ENCODE measurements at places on chromosomes 11 and 22.

DNA sequence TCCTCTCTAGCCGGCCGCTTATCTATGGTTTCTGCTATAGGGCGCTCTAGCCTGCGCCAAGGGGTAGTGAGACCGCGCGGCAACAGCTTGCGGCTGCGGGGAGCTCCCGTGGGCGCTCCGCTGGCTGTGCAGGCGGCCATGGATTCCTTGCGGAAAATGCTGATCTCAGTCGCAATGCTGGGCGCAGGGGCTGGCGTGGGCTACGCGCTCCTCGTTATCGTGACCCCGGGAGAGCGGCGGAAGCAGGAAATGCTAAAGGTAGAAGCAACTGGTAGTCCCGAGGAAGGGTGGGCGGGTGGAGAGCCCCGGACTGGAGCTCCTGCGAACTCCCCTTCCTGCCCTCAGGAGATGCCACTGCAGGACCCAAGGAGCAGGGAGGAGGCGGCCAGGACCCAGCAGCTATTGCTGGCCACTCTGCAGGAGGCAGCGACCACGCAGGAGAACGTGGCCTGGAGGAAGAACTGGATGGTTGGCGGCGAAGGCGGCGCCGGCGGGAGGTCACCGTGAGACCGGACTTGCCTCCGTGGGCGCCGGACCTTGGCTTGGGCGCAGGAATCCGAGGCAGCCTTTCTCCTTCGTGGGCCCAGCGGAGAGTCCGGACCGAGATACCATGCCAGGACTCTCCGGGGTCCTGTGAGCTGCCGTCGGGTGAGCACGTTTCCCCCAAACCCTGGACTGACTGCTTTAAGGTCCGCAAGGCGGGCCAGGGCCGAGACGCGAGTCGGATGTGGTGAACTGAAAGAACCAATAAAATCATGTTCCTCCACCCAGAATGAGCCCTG, at the start of the genes LBHD1 and UQCC3:
Gene LBHD1, minus strand, starts transcription at position 660 of the 782 bp plus-strand sequence. CDS start 2,236 bp downstream, outside the sequence.
Gene UQCC3, plus strand, starts transcription at position 66 of the 782 bp plus-strand sequence. Its CDS starts 73 bp downstream, at position 139.
- DNase-seq = peak; percentile 62

DNA sequence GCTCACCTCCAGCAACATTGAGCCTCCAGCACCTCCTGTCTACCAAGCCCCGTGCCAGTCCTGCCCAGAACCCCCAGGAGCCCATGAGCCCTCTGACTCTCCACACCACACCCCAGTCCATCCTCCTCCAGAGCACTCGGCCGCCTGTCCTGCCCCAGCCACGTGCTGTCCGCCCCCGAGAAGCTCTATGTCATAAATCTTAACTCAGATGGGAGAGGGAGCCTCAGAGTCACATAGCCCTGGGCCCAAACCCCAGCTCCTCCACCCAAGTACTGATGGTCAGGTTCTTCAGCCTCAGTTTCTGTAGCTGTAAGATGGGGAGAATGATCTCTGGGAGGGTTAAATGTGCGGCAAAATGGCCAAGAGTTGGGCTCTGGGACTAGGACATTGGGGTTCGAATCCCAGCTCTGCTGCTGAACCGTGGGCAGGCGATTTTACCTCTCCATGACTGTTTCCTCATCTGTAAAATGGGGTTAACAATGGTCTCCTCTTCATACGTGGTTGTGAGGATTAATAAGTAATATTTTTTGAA, 27.8 kb downstream of the CYTH4 start:
- no peak for DNase-seq

GRCh38 chr11:87740968-87741367, 434.3 kb downstream of the RAB38 start:
- no peak for DNase-seq

GRCh38 chr11:117529816-117530215, 202.2 kb downstream of the CEP164 start:
- no peak for DNase-seq

DNA sequence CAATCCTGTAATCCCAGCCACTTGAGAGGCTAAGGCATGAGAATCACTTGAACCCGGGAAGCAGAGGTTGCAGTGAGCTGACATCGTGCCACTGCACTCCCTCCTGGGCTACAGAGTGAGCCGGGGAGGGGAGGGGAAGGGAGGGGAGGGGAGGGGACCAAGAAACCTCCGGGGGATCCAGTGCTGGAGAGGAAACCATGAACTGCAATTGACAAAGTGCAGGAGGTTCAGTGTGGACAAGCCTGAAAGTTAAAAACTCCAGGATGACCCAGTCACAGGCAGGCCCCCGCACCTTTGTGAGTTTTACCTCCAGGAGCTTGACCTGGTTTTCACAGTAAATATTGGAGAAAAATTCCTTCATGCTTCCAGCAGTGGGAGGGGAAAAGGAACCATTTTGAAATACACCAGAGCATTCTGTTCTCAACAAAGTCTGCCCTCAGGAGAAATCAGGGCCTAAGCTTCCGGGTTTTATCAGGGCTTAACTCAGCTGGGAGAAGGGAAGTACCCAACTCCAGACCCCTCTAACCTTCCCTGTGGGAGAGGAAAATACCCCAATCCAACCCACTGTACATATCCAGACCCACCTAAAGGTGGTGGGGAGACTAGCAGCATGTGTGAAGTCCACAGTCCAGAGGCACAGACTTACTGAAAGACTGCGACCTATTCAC, 15.5 kb upstream of the ZFTA start:
- no peak for DNase-seq

GRCh38 chr11:88979641-88980040, 86.1 kb downstream of the GRM5 start:
- no peak for DNase-seq

DNA sequence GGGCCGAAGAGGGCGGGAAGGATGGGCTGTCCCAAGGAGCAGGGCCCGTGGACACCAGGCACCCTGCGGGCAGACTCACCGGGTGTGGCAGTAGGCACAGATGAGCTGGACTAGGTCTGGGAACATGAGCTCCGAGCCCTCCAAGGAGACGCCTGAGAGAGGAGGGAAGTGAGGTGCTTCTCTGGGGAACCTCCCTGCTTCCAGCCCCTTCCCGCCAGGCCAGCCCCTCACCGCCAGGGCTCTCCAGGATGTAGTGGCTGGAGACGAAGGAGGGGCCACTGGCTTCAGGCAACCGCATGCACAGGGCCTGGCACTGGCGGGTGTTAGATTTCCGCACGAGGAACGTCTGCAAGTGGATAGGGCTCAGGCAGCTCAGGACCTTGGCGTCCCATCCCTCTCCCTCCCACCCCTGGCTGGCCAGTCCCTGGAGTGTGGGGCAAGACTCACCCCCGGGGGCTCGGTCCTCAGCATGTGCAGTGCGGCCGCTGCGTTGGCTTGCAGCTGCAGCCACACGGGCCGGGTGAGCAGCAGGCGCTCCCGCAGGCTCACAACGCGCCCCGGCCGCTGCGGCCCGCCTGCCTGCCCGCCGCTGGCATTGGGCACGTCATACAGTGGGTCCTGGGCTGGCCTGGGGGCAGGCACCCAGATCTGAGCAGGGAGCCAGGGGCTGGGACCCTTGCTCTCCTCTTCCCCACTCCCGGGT, 552 bp downstream of the RIN1 start:
- DNase-seq = peak; percentile 51

DNA sequence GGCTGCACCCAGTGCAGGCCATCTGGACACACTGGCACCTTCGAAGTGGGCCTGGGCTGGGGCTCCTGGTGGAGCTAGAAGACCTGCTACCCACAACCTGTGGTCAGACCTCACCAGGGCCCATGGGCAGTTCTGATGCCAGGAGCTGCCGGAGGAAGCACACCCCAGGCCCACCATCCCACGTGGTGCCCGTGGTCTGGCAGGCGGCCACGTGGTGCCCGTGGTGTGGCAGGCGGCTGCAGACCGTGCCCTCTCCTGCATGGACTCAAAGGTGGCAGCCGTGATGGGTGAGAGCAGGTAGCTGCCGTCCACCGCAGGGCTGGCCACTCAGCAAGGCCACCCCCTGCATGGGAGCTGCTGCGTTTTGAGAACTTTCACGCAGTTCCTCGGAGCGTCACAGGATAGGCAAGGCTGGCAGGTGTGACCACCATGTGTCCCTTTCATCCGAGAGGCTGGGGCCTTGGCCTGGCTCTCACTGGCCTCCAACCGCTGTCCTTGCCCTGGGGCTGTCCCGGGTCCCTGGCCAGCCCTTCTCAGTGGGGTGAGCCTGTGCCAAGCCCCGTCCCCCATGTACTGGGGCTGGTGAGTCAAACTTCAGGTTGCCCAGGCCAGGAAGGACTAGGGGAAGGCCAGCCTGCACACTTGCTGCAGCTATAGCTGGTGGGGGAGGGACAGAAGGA, 3.9 kb upstream of the IL17REL start:
- DNase-seq = no peak

- peak; percentile 3 for DNase-seq
Measured at GRCh38 chr11:95788921-95789505, 569 bp downstream of the FAM76B start.

DNA sequence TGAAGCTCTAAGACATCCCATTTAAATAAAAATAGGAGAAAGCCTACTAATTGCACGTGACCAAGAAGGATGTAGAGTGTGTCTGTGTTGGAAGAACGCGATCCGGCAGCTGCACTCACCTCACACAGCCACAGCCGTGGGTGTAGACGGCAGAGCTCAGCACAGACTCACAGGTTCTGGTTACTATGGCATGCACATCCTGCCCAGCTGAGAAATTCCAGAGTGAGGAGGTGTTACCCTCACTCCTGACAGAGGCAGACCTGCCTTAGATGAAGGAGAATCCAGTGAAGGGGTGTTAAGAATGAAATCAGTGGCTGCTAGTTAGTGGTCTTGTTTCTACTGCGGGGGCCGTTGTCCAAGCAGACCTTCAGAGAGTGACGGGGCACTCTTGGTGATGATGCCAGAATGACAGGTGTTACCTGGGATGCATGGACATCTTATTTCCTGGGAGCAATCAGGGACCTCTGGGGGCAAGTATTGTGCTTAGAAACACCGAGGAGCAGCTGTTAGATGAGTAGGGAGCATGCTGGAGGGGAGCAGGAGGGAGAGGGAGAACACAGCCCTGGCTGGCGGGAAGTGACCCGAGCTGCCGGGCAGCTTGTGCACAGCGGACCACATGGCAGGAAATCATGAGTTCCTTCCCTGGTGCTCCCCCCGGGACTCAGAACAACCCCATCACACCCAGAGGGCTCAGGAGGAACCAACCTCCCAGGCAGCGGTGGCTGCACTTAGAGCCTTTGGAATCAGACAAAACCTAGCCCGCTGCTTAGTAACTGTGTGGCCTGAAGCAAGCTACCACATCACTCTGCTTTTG, 12.3 kb downstream of the KCNJ5 start:
- DNase-seq = peak; percentile 40

DNA sequence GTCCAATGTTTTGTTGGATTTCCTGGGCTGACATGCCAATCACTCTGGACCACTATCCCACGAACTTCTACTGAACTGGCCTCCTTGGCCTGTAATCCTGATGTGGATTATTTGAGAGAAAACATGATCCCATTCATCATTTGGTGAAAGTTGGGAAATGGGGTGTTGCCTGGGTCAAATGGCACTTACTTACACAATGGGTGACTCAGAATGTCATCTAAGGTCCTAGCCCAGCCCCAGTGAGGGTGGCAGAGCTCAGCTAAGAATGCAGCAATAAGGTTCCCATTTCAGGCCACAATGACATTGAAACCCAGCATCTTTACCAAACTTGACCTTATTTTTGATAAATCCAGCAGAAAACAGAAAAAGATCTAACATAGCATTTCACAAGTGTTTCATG, 8.0 kb upstream of the DSCAML1 start:
- DNase-seq = no peak

- DNase-seq = no peak
Measured at GRCh38 chr11:33900159-33900840, 8.4 kb upstream of the LMO2 start.

DNA sequence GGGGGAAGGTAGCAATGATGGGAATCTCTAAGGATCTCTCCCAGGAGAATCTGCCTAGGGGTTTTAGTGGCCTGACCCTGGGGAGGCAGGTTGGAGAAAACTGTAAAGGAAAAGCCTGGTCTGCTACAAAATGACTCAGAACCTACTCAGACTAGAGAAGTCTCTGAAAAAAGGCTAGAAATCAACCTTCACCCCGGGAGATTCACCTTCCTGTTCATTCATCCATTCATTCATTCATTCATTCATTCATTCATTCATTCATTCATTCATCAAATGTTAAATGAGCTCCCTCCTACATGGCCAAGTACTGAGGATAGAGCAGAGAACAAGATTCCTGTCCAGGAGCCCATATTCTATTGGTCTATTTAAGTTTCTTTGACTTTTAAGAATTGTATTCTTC, 8.9 kb upstream of the ANKK1 start:
- DNase-seq = no peak

DNA sequence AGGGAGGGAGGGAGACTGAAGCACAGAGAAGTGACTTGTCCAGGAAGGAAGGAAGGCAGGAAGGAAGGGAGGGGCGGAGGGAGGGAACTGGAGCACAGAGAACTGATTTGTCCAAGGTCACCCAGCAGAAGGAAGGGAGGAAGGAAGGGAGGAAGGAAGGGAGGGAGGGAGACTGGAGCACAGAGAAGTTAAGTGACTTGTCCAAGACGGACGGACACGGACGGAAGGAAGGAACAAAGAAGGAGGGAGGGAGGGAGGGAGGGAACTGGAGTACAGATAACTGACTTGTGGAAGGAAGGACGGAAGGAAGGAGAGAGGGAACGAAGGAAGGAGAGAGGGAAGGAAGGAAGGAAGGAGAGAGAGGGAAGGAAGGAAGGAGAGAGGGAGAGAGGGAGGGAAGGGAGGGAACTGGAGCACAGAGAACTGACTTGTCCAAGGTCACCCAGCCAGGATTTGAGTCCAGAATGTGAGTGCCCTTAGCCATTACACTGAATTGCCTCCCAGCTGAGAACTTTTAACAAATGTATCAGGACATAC, 1.5 kb downstream of the SLC35F2 start:
- no peak for DNase-seq

DNA sequence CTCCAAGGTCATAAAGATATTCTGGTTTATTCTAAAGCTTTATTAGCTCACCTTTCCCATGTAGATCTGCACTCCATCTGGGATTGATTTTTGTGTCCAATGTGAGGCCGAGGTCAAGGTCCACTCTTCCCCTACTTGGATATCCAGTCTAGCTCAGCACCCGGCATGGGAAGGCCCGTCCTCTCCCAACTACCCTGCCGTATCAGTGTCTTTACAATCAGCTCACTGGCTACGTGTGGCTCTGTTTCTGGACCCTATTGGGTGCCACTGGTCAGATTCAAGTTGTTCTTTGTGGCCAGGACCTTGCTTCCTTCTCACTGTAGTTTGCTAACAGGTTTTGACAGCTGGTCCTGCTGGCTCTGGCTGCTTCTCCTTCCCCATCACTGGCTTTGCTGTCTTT, 30.9 kb downstream of the KCNQ1OT1 start:
- no peak for DNase-seq

DNA sequence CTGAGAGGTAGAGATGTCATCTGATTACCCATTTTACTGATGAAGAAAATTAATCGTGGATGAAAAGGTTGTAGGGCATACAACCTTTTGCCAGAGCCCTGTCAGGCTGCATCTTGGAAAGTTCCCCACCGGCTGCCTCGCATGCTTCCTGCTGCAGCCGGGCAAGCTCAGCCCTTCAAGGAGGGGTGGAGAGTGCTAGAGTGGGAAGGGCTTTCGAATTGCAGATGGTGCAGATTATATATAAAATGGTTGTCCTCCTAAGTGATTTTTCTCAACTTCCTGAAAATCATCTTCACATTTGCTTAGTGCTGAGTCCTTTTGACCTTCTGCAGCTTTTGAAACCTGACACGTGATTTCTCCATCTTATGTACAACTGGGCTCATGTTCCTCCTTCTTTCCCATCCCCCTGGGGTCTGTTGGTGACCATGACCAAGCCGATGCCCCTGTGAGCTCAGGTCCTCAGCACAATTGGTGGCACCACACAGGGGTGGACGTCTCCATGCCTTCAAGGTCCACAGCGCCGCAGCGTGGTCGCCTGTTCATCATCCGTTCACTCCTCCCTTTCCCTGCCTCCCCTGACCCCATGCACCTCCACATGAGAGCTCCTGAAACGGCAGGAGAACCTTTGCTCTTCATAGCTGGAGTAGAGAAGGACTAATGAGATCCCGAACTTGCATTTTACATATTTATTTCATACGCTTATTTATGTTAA, 47.6 kb upstream of the MYO18B start:
- DNase-seq = no peak

- DNase-seq = no peak
Measured at GRCh38 chr22:42025421-42025820, 26.8 kb downstream of the WBP2NL start.
